Myocyte (in vitro differentiated cells): ENCODE measurements at places on chromosomes 16 and 17. TPM values are rescaled to one million over a fixed set of nuclear protein-coding genes. Genes with fewer than 3 reads are reported as not detected.

- DNase-seq, result peak; percentile 45
Observed at GRCh38 chr17:57356719-57357391, 100.5 kb downstream of the MSI2 start.

- no peak for DNase-seq
Observed at GRCh38 chr17:7816926-7817642, 16.9 kb upstream of the KDM6B start.

DNA sequence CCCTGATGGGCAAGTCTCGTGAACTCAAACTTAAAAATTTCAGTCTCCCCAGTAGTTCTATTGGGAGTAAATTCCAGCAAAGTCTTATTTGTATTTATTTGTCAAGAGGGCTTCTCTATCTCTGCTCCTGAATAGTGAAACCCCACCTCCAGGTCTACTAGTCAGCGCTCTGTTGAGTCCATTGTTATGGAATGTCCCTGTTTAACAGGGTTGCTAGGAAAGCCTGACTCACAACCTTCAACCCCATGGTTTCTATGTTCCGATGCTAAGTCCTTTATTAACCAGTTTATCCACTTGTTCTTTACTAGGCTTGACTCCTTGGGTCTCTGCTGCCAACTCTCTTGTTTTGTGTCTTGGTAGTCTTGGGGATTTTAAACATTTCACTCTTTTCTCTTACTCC is 250.7 kb upstream of the MYOCD start:
- DNase-seq, result no peak

The TPSG1 gene
- total RNA-seq, result not detected in 2 replicates

DNA sequence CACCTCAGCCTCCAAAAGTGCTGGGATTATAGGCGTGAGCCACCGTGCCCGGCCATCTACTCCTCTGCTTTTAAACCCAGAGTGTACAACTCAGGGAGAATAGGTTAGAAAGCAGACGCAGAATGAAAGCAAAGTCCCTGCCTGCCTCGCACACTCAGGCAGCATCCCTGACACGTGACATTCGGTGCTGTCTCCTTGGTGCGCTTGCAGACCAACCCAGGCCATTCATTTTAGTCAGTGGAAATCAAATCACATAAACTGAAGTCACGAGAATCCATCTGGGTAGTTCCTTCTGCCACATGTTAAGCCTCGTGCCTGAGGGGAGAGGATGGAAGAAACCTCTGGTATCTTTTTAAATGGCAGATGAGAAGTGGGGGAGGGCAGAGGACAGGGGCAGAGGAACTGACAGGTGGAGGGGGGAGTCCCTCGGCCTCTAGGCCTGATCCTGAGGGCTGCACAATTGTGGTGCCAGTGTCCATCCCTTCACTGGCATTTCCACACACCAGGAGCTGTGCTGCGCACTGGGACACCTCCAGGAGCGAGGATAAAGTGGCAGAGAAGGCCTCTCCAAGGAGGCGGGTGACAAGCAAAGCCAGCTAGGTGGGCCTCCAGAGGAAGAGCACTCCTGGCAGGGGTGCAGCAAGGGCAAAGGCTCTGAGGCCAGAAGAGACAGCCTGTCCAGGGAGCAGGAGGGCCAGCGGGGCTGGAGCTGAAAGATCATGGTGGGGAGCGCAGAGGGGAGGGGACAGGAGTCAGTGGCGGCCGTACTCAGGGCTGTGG is 196.3 kb downstream of the KATNIP start:
- no peak for DNase-seq

GRCh38 chr16:7313170-7313569 is 19.5 kb upstream of the RBFOX1 start:
- DNase-seq, result peak; percentile 39

The MFAP4 gene
- 8.9 and 15.7 TPM in 2 replicates for total RNA-seq

- peak; percentile 39 for DNase-seq
Observed at GRCh38 chr16:48117217-48118105, 38.3 kb downstream of the ABCC12 start.

- DNase-seq, result no peak
Observed at GRCh38 chr16:89893642-89894548, 20.5 kb downstream of the TCF25 start.

DNA sequence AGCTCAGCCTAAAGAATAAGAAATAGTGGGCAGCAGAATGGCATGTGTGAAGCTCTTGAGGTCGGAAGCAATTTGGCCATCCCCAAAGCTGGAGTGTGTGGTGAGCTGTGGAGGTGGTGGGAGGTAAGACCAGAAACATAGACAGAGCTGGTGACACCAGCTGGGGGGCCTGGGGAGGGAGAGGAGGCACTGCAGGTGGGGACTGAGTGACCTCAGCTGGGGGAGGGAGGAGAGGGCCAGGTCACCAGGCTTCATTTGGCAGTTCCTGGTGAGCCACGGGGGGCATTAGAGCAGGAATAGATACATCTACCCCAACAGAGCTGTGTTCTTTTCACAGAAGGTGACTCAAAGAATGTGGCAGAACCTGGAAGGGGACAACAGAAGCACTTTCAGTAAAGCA is 31.9 kb downstream of the WFDC1 start:
- no peak for DNase-seq

- peak; percentile 64 for DNase-seq
Observed at GRCh38 chr16:14003074-14003570, 68.0 kb upstream of the MRTFB start.

GRCh38 chr16:84193480-84193879 is 2.5 kb downstream of the ADAD2 start:
- DNase-seq, result no peak

GRCh38 chr16:11615748-11616447 is 29.2 kb upstream of the LITAF start:
- no peak for DNase-seq

DNA sequence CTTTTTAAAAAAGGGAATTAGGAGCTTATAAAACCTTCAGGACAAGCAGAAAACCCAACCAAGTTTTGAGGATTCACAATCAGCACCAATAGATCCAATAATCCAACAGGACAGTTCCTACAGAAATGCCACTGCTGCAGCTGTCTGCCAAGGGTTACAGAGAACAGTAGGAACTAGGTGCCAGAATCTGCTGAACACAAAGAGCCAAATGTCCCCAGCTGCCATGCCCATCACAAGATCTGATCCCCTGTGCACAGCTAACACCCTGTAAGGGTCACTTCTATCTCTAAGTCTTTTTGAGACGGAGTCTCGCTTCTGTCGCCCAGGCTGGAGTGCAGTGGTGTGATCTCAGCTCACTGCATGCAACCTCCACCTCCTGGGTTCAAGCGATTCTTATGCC is 262.3 kb downstream of the STX8 start:
- DNase-seq, result peak; percentile 53

GRCh38 chr16:46658925-46659324 is 30.1 kb downstream of the VPS35 start:
- DNase-seq, result peak; percentile 32
